Central memory CD4-positive, alpha-beta T cell (primary cell): ENCODE measurements at places on chromosomes 6 and 20.

DNA sequence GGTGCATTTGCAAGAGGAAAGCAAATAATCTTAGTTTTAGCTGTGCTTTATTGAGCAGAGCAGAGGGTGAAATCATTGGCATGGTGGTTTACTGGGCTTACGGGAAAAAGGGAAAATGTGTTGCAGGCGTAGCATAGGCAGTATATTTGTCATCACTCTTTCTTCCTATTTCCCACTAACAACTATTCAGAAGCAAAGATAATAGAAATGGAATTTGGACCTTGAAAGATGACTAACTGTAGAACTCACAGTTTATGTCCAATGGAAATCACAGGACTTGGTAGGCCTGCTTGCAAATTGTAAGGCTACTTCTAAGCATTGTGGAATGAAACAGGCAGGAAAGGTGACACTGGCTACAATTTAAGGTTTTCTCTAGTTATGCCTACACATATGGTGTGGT is 611.9 kb upstream of the MAN1A1 start:
- DNase-seq, result no peak

- no peak for DNase-seq
Measured at GRCh38 chr6:159217595-159218275, 48.5 kb downstream of the FNDC1 start.

DNA sequence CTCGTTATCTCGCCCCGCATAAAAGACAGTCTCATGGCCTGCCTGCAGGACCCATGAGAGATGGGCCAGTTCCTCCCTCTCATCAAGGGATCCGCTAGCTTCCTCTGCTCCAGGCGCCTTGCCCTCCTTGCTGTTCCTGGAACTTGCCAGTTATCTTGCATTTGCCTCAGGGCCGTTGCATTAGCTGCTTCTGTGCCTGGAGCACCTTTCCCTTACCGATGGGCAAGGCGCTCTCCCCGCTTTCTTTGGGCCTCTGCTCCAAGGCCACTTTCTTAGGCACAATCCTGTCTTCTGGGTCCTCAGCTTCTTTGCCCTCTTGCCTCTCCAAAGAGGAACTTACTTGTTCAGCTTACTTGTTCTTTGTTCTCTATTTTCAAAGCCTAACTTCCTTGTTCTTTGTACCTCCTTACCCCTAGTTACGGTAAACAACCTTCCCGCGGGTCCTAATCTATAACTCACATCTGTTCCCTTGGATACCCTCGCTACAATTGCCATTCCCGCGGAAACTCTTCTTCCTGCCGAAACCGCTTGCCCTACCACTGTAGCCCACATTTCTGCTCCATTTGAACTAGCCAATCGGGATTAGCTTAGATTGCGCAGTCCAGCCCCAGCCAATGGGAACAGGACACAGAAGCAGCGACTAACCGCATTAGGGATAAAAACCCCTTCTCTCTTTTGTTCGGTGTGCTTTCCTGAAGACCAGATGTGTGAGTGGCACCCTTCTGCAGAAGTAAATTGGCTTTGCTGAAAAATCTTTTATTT is 887 bp upstream of the NSFL1C start:
- DNase-seq, result no peak

GRCh38 chr20:43762911-43763310 is 36.1 kb upstream of the GTSF1L start:
- DNase-seq, result no peak

DNA sequence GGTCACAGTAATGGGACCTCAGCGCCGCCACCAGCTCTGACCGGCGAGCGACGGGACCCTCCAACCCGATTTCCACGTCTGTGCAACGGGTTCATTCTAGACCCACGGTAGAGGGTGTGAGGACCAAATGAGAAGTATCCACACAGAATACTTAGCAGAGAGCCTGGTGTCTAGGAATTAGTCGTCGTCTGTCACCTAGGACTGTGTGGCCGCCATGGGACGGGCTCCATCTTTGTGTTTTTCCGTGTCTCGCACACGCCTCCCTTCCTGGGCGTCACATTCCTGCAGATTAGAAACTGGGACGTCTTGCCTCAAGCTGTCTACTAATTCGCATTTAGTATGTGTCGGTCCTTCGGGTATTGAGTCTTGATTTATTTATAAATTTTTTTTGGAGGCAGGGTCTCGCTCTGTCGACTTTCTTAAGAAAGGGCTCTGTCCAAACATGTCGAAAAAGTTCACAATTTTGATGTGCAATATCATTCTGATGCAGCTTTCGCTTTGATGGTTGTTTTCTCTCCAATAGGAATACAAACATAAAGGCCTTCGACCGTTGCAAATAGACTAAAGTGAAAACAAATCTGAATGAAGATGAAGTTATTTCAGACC is 563 bp downstream of the MGME1 start:
- no peak for DNase-seq

DNA sequence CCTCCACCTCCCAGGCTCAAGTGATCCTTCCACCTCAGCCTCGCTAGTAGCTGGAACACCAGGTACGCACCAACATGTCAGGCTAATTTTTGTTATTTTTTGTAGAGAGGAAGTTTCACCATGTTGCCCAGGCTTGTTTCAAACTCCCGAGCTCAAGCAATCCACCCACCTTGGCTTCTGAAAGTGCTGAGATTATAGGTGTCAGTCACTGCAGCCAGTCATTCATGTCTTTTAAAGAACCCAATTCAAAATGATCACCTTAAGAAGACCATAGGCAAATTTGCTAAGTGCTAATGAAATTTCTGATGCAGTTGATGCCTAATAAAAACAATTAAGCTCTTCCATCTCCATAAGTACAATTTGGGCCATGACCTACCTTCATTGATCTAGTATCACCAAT is 2.6 kb upstream of the VNN2 start:
- DNase-seq, result no peak

- DNase-seq, result no peak
Measured at GRCh38 chr6:2831392-2831791, 10.3 kb downstream of the SERPINB1 start.

- no peak for DNase-seq
Measured at GRCh38 chr6:121855521-121855920, 420.1 kb downstream of the GJA1 start.

GRCh38 chr6:45222380-45222779 is 105.8 kb upstream of the RUNX2 start:
- DNase-seq, result no peak

- DNase-seq, result peak; percentile 61
Measured at GRCh38 chr6:166333172-166333995, 9.0 kb downstream of the SFT2D1 start.

GRCh38 chr6:7691021-7691420 is 34.9 kb upstream of the BMP6 start:
- DNase-seq, result no peak

- no peak for DNase-seq
Measured at GRCh38 chr20:40769677-40770285, 80.7 kb upstream of the MAFB start.

GRCh38 chr20:23337312-23337711 is 13.3 kb upstream of the NXT1 start:
- DNase-seq, result no peak

DNA sequence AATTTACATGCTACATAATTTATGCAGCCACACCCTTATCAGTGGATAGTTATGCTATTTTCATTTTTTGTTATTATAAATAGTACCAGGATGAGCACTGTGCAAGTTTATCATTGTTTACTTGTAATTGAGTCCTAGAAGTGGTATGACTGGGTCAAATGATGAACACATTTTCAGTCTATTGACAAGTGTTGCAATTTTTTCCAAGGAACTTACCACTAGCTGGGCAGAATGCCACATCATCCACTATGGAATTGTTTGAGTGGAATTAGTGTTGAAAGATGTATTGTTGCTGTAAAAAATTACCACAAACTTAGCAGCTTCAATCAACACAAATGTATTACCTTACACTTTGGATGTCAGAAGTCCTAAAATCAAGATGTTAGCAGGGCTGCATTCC is 38.1 kb upstream of the OPN5 start:
- no peak for DNase-seq

DNA sequence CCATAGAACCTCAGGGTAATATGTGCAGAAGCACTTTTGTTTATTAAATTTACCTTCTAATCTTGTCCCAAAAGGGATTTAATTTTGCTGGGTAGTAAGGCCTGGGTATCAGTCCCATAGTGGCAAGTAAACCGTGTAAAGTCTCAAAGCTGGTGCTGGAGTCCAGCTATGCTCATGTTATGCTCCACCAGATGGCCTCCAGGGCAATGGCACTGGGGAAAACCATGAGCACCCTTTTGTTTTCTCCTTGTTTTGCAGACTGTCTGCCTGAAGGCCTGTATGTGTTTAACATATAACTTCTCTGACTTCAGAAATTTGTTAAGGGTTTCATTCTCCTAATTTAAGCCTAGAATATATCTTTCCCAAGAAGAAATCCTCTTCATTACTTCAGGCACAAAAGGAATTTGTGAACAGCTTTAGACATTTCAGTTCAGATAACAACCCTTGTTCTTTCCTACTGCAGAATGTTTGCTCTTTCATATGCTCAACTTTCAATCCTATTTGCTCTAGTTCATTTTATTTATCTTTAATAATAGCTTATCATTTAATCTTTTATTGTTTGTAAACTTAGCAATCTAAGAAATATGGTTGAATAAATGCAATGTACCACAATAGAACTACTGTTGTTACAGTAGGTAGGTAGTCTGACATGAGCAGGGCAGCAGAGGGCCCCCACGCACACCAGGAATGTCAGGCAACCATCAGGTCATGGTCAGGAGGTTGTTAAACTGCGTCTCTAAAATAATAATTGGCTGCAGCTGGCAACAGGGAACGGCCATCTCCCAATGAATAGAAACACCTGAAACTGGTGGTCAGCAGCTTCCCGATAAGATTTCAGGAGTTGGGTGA is 162.8 kb downstream of the TENT5A start:
- no peak for DNase-seq

GRCh38 chr20:44080064-44080463 is 106.9 kb downstream of the JPH2 start:
- DNase-seq, result no peak

- no peak for DNase-seq
Measured at GRCh38 chr6:13854716-13855250, 40.4 kb upstream of the MCUR1 start.

GRCh38 chr20:37457921-37458320 is 63.1 kb upstream of the NNAT start:
- no peak for DNase-seq

GRCh38 chr6:123956492-123957139 is 153.0 kb downstream of the NKAIN2 start:
- no peak for DNase-seq

GRCh38 chr6:97790926-97791590 is 508.0 kb upstream of the MMS22L start:
- no peak for DNase-seq

GRCh38 chr6:89655122-89655521 is 16.6 kb upstream of the LYRM2 start:
- DNase-seq, result no peak

GRCh38 chr6:71033171-71033570 is 76.3 kb upstream of the B3GAT2 start:
- DNase-seq, result no peak

DNA sequence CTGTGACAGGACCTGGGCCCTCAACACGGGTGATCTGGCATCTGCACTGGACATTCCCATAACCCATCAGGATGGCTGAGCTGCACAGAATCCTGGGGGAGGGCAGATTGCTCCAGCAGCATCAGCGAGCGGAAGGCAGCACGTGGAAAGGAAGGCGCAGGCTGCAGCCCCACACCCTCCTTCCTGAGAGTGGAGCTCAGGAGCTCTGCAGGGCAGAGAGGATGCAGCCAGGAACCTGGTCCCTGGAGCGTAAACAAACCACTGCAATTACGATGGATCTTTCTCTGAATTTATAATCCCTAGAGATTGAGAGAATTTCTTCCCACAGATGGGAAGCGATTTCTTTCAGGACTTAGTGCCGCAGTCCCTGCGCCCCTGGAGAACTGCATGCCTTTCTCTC is 39.7 kb upstream of the EMILIN3 start:
- no peak for DNase-seq

GRCh38 chr20:44614525-44614924 is 32.1 kb downstream of the PKIG start:
- no peak for DNase-seq

DNA sequence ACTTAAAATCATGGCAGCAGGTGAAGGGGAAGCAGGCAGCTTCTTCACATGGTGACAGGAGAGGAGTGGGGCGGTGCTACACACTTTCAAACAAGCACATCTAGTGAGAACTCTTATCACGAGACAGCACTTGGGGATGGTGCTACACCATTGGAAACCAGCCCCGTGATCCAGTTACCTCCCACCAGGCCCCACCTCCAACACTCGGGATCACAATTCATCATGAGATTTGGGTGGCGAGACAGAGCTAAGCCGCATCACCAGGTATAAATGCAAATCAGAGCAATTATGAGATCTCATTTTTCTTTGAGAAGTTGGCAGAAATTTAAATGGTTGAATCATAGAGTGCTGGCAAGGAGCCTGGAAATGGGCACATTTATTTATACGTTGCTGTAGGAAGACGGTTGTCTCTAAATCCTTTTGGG is 31.4 kb downstream of the IGF2R start:
- DNase-seq, result no peak

- DNase-seq, result no peak
Measured at GRCh38 chr20:49516916-49517804, 34.7 kb upstream of the KCNB1 start.

DNA sequence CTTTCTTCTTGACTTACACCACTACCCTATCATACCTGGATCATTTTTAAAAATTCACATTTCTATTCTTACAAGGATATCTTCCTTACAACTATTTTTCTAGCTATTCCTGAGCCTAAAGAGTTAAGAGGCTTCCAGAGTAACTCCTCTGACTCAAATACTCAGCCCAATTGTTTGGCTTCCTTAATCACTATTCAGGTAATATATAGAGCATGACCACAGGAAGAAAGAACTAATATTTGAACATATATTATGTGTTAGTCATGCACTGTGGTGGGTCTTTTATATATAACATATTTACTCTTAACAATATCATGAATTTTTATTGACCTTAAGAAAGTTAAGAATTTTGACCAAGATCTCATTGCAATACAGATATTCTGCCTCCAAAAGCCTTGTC is 42.0 kb upstream of the ID4 start:
- DNase-seq, result no peak

DNA sequence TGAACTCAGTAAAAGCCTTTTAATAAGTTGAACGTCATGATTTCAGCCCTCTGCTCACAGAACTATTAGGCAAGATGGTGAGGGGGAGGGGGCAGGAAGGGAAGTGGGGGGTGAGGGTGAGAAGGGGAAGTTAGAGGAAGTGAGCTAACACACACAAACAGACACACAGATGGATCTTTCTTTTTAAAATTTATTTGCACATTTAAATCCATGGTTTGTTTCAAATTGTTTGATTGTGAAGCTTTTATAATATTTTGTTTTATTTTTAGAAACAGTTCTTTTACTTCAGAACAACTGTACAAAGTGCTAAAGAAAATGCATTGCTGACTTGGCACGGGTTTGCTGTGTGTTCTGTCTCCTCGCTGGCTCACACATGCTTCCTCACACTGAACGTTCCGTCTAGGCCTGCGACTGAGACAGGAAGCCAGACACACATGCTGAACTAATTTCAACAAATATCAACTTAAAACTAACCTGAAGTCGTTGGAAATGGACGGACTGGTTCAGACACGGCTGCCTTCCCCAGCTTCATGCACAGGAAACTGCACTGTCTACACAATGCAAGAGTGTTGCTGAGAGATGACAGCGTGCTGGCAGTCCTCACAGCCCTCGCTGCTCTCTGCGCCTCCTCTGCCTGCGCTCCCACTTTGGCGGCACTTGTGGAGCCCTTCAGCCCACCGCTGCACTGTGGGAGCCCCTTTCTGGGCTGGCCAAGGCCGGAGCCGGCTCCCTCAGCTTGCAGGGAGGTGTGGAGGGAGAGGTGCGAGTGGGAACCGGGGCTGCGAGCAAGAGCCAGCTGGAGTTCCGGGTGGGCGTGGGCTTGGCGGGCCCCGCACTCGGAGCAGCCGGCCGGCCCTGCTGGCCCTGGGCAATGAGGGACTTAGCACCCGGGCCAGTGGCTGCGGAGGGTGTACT is 8.1 kb upstream of the ZBP1 start:
- peak; percentile 68 for DNase-seq
